ENCODE measurements at places on chromosomes 5 and 9.

DNA sequence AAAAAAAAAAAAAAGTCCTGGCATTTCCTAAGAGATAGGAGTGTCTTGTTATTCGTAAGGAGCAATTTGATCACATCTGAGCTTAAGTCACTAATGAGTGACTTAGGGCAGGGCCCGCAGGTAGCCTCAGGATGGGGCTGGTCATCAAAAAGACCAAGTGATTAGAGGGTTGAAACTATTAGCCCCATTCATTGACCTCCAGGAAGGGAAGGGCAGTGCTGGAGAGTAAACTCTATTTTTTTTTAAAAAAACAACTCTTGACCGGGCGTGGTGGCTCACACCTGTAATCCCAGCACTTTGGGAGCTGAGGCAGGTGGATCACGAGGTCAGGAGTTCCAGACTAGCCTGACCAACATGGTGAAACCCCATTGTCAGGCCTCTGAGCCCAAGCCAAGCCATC lies 46.2 kb upstream of the IQGAP2 start:
- DNase-seq: no peak

DNA sequence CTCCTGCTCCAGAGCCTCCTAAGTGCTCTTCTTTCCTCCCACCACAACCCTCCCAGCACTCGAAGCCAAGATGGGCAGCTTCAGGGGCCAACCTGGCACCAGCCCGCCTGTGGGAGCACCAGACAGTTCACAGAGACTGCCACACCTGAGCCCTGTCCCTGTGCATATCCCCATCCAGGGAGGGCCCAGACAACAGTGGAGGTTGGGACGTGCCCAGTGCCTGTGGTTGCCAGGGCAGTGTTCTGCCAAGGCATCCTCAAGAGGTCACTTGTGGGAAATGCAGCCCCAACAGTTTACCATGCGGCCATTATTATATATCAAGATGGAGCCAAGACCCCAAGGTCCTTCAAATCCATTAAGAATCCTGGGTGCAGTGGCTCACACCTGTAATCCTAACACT lies 23.0 kb upstream of the TRIO start:
- DNase-seq: no peak

GRCh38 chr9:98256756-98257155 lies 1.3 kb upstream of the TBC1D2 start:
- no peak for DNase-seq

DNA sequence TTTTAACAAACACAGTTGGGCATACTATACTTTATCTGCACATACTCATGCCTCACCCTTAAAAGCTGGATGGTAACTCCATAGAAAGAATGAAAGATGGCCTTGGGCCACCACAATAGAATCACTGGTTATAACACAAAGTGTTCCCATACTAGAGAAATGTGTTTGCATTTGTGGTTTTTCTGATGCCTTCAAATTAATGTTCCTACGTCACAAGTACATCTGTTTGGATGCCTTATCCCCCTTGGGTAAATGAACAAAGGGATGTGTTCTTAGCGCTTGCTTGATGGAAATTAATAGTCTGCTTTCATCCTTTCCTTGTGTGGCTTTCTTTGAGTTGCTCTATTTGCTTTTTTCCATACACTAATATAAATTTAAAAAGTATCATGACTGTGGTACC lies 291.1 kb upstream of the PDE4D start:
- DNase-seq: no peak

GRCh38 chr9:114691956-114692295 lies 9.9 kb upstream of the TEX48 start:
- DNase-seq: no peak

DNA sequence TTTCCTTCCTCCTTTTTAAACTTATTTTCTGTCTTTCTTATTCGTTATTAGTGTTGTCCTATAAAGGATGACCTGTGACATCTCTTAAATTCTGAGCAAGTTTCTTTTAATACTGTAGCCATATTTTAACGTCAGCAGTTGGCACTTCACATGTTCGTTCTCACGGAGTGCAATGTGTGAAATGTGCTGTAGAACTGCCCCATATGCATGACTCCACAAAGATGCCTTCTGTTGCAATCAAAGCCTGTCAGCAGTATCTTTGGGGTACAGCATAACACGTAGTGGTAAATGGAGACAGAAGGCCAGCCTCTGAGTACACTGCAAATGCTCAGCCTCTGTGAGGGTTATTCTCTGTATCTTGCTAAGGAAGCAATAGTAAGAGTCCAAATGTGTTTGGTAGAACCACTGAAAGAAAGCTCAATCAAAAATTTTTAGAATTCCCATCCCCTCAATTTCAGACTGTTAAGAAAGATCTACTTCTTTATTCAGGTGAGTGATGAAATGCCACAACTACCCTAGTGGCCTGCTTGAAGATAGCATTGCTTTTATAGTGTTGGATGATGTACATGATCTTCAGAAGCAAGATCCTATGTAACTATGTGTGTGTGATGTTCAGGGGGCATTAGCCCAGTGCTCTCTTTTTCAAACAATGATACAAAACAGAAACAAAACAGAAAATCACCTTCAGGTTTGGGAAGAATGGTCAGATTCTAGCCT lies 277.7 kb downstream of the TMEM167A start:
- DNase-seq: no peak

Measured in activated CD8-positive, alpha-beta memory T cell treated with anti-CD3 and anti-CD28 coated beads for 1 hour (primary cell).